ENCODE measurements at places on chromosomes 4 and X.

DNA sequence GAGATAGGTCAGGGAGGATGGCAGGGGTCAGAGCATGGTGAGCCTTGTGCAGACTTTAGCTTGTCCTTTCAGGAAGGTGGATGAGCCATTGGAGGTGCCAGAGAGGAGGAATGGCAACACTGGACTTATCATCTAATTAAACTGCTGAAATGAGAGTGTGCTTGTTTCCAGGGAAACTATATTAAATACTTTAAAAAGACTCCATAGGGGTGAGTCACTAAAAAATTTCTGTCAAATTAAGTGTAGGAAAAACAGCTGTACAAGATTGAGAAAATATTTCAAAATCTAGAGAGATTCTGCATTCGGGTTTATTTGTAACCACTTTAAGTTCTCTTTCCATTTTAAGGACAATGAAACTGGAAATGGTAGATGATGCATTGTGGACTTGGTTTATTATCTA is 11.4 kb downstream of the FRAS1 start:
- no peak for DNase-seq

GRCh38 chr4:4289055-4289454 is 899 bp downstream of the LYAR start:
- no peak for DNase-seq

GRCh38 chrX:114508756-114509155 is 75.1 kb upstream of the HTR2C start:
- DNase-seq: no peak

DNA sequence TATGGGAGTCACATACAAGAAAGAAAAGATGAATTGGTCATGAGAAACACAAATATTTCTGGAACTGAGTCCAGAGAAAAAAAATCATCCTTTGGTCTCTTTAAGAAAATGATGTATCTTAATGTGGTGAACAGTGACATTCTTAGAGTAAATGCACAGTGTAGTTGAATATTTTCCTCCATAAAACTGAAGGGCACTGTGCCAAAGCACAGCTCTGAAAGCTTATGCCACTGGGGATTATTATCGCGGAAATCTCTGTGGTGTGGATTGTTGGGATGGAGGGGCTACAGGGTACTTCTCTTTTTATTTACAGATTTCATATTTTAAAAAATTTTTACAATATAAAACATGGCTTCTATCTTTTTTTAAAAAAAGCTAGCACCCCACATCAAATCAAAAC is 908.1 kb downstream of the CCSER1 start:
- DNase-seq: no peak

DNA sequence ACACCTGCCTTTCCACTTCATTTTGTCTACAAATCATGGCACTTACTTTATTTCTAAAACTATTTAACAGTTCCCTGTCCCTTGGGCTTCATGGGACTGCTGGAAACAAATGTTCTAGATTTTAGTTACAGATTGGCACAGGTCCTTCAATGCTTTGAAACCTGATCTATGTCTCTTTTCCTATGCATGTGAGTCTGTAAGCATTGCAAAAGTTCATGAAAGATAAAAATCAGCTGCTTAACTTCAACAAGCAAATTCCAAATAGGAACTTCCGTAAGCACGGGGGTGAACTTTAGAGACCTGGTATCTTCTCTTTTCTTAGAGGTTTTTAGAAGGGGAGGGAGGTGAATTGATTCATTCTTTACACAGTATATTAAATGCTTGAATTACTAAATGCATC is 9.5 kb downstream of the LGI2 start:
- DNase-seq: no peak

- DNase-seq: no peak
Observed at GRCh38 chr4:153488006-153488891, 22.1 kb downstream of the TMEM131L start.

DNA sequence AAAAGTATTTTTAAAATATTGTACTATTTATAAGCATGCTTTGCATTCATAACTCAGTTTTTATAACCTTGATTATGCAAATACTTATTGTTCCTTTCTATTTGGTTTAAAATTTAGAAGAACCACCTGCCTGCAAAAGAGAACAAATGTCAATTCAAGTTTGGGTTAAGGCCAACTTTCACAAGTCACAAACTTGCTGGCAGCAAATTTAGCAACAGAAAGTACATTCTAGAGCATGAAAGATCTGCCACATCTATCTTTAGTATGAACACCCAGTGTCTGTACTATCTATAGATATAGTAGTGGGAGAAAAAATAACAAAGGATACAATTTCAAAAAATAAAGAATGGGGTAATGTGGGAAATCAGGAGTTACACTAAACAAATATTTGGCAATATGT is 1014.2 kb downstream of the C4orf33 start:
- no peak for DNase-seq

GRCh38 chr4:185995665-185996064 is 73.3 kb upstream of the TLR3 start:
- no peak for DNase-seq

DNA sequence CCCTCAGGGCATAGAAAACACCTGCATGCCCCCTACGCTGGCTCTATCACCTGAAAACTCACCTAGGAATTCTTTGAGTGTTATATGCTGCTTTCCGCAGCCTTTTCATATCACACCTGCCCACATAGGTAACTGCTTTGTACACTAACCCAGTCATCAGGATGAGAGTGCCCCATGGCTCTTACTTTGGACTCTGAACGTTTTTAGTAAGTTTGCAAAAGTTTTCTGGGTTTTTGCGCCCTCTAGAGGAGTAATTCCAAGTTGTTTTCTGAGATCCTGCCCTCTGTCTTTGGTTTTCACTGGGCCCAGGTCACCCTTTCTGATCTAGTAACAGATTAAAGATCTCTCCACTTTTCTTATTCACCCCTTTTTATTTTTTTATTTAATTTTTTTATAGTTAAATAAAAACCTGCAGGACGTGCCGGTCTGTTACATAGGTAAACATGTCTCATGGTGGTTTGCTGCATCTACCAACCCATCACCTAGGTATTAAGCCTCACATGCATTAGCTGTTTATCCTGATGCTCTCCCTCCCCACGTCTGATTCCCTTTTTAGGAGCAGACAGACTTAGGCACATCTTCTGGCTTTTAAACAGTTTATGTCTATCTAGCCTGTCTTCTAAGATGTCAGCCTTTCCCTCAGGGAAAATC is 139.2 kb downstream of the NWD2 start:
- DNase-seq: no peak

DNA sequence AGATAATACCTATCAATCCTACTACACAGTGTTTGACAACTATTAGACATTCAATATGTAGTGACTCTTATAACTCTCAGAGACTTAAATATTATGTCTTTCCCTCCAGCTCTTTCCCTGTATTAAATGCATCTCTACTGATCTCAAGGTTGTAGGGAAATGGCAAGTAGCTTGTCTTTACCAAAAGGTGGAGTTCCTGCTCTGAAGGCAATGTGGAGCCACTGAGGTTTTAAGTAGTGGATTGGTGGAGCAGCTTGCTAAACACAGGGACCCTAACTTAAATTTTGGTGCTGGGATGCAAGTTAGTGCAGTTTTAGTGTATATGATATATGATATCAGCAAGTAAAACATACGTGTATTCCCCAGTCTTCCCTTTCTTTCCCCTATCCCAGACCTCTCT is 13.1 kb downstream of the FNIP2 start:
- DNase-seq: no peak
